Left colon (tissue), 2 donors: ENCODE measurements at places on chromosomes 3 and 15.

DNA sequence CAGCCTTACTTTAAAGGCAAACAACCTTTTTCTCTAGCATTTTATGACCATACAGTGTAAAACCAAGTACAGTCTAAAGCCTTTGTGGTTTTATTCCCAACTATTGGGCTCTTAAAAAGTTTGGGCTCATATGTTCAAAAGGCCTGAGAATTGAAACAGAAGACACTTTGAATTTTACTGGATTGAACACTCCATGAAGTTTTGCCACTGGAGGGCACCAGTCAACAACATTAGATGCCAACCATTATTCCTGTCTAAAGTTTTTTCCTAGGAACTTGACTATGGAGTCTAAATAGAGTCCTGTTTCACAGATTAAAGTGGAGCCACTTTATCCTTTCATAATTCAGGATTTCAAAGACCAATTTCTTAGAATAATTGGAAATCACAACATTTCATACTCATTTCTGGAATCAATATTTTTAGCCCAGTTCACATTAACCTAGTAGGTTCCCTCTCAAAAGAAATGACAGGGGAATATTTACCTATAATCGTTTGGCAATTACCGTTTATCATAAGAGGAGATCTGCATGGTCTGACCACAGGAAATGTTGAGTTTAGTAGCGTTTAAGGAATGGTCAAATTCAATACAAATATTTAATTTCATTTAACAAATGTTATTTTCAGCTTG lies 244.1 kb upstream of the PDZRN3 start:
- peak; percentile 46 for DNase-seq

GRCh38 chr15:90557186-90558084 lies 27.7 kb downstream of the CRTC3 start:
- peak; percentile 68 for DNase-seq

DNA sequence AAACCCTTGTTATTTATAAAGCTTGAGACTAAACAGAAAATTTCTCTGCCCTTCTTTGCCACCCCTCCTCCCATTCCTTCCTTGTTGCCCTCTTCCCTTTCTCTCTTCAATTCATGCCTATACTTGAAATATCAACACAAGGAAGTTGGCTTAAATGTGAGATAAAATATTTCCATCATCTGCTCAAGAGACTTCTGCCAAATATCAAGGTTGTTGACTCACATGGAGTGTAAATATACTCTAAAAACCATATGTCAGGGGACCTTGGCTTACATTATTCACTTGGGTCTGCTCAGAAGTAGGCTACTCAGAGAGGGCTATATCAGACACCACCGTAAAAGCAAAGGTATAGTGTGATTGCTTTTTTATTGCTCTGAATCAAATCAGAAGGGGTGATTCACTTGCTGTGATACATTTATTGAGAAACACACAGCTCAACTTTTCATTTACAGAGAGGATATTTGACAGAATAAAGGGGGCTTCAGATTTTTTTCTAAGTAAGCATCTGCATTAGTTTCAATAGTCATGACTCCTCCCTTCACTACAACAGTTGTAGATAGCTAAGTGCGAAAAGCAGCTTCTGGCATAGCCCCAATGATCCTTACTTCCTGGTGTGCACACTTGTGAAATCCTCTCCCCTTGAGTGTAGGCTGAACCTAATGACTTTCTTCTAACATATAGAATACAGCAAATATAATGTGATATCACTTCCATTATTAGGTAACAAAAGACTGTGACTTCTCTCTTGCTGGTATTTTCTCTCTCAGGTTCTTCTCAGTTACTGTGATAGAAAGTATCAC lies 386.2 kb downstream of the EFHB start:
- DNase-seq = no peak

- no peak for DNase-seq
These were observed 101.1 kb downstream of the RPLP1 start for GRCh38 chr15:69553686-69554085.

- no peak for DNase-seq
These were observed 486.8 kb upstream of the ALCAM start for GRCh38 chr3:104879919-104880318.

- no peak for DNase-seq
These were observed 93.9 kb downstream of the IQSEC1 start for GRCh38 chr3:12979151-12979946.
